Activated CD4-positive, alpha-beta memory T cell treated with anti-CD3 and anti-CD28 coated beads, Interleukin-2, amount 10 ng/mL, durations not matched to agents 7 days and 5 days (primary cell): ENCODE measurements at places on chromosomes 16 and 17. TPM values are rescaled to one million over a fixed set of nuclear protein-coding genes. Genes with fewer than 3 reads are reported as not detected.

- no peak overlapping the region for H3K27ac ChIP-seq
- DNase-seq: no peak
- no peaks in the 10 kb centered on the region for H3K4me1 ChIP-seq
- no peak overlapping the region for H3K4me3 ChIP-seq
- H3K27me3 ChIP-seq: no peaks in the 10 kb centered on the region
- H3K36me3 ChIP-seq: no peaks in the 10 kb centered on the region
Observed at GRCh38 chr16:12178251-12178990, 201.9 kb downstream of the SNX29 start.

SLFN14 gene
- not detected for total RNA-seq

DNA sequence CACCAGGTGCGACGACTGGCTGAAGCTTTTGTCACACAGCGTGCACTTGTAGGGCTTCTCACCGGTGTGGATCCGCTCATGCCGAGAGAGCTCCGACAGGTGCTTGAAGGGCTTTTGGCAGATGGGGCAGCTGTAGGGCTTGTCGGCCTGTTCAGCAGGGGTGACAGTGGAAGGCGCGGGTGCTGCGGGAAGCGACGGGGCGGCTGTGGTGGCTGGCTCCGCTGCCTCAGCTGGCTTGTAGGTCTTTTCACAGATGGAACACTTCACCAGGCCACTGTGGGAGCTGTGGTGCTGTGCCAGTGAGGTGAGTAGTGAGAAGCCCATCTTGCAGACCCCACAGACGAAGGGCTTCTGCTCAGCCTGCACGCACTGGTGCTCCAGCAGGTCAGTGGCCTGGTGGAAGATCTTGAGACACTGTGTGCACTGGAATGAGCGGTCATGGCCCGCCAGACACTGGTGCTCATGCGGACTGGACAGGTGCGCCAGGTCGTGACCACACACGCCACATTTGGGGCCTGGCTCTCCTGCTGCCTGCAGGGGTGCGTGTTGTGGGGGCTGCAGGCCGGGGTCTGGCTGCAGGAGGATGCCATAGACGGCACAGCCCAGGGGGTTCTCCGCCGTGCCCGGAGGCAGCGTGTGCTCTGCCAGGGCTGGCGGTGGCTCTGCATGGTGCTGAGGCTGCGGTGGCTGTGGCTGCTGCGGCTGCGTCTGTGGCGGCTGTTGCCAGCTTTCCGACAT is 2.8 kb downstream of the ZNF319 start:
- peaks cover 44% of the 10 kb centered on the region for H3K36me3 ChIP-seq
- H3K27me3 ChIP-seq: no peaks in the 10 kb centered on the region
- no peak for DNase-seq
- peaks cover 62% of the 10 kb centered on the region for H3K4me1 ChIP-seq
- peak overlapping the region; percentile 74 for H3K4me3 ChIP-seq

ASIC2 gene
- total RNA-seq: not detected

KRT9 gene
- total RNA-seq: not detected
